AG04450 (cell line): ENCODE measurements at places on chromosomes 7 and 10. TPM values are rescaled to one million over a fixed set of nuclear protein-coding genes. Genes with fewer than 3 reads are reported as not detected.

AMZ1 gene
- polyA plus RNA-seq, result 0.43 and 0.67 TPM in 2 replicates

GRCh38 chr10:72260239-72260975, 13.3 kb upstream of the DDIT4 start:
- no peak for DNase-seq

GRCh38 chr10:133324857-133325260, 11.8 kb downstream of the CALY start:
- no peak for DNase-seq

DNA sequence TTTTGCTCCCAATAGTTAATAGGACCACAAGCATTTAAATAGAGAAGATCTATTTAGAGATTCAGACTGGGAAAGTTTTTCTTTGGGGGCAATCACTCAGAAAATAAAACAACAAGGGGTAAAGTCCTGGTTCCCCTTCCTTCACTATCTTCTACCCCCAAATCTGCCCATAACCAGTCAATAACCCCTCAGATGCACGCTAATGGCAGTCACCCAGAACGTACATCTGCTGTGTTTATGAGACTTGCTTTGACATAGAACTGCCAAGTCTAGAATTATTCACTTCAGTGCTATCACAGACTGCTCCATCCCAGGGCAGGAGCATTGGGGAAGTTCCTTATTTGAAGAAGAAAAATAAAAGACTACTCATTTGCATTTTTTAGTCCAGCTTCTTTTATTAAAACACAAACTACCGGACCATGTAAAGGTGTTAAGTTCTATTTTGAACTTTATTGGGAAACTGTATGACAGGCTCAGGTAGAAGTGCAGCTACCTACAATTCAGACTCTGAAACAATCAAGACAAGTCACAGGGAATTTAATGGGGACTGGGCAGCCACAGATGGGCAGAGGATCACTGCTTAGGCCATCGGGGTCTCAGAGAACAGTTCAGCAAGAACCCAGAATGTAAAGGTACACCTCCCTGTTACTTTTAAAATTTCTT, 38.4 kb downstream of the ANK3 start:
- DNase-seq, result no peak

GRCh38 chr10:85168243-85168642, 839.9 kb downstream of the CCSER2 start:
- DNase-seq, result no peak
